Inflammatory macrophage treated with lipopolysaccharide for 1 hour (primary cell): ENCODE measurements at places on chromosomes 5 and 9.
A peak's percentile ranks its signal among the peaks of the same experiment; 100 is the strongest.

DNA sequence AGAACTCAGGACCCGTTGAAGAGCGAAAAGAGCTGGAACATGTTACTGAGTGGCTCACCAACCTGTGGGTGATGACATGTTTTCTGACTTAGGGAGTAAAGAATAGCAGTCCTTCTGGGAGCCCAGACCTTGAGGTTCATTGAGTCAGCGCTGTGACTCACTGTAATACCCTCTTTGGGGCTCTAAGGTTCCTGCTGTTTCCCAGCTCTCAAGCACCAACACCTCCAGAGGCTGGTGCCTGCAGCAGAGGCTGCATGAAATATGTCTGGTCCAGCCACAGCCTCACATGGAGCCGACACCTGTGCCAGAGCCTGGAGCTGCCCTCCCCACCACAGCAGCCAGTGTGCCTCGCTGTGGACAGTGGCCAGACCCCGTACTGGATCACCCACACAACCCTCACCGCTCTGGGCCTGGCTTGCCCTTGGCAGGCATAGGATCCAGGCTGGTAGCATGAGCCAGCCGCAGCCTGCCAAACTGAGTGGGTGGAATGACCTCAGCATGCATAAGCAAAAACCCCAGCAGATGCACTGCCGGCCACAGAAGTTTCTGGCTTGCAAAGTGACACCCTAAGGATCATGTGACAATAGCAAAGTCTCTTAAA, 143.5 kb upstream of the MRPS30 start:
- no peak for DNase-seq

DNA sequence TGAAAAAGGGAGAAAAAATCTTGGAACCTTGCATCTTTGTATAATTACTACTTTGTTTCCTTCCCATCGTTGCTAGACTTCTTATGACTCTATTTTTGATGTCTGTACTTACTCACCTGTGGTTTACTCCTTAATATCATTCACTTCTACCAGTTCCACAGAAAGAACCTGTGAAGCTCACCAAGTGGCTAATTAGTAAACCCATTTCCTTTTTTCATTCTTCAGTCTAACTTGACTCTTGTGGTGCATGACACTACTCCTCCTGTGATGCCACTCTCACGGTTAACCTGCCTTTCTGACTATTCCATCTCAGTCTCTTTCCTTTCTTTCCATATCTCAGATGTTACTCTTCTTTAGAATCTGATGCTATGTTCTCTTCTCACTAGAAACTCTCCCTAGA, 14.6 kb downstream of the RECK start:
- DNase-seq = no peak

DNA sequence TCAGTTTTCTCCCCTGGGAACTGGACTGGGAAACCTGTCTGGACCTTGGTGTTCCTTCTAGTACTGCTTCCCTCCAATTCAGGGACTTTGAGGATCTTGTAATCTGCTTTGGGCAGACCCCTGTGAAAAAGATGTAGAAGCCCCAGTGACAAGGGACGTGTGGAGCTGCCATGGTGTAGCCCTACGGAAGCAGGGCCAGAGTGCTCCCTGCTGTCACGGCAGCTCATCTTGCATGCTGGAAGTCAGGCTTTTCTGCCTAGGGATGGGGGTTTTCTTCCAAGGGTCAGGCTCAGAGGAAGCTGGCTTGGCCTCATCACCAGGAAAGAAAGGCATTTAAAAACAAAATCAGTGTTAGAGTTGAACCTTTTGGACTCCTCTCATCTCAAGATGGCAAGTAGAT, 86.4 kb downstream of the AMBP start:
- no peak for DNase-seq

GRCh38 chr9:71647094-71647591, 121.2 kb downstream of the CEMIP2 start:
- DNase-seq = peak; percentile 88

DNA sequence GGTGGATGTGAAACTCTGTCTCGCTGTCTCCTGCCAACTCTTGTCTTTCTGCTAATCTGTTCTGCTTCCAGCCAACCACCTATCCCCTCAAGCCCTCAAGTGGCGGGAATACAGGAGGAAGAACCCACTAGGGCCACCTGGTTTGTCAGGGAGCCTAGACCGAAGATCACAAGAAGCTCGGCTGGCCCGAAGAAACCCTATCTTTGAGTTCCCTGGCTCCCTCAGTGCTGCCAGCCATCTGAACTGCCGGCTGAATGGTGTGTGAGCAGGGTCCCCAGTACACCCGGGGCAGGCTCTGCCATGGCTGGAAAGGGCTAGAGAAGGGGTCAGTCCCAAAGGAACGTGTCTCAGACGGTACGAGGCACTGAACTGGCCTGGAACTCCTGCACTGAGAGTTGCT, 49.2 kb upstream of the TESK1 start:
- DNase-seq = no peak

DNA sequence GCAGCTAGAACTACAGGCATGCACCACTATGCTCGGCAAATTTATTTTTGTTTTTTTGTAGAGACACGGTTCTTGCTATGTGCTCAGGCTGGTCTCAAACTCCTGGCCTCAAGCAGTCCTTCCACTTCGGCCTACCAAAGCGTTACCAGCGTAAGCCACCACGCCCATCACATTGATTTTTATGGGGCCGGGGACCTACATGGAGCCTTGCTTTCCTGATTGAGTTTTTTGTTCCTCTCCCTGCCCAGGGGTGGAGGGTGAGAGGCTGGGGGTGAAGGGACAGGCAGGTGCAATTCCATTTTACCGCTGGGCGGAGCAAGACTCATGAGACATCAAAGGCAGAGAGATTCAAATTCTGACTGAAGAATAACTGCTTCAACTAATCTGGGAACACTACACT, 1.9 kb downstream of the ALDH1B1 start:
- no peak for DNase-seq

GRCh38 chr9:121055642-121056143, 5.6 kb upstream of the C5 start:
- DNase-seq = no peak

DNA sequence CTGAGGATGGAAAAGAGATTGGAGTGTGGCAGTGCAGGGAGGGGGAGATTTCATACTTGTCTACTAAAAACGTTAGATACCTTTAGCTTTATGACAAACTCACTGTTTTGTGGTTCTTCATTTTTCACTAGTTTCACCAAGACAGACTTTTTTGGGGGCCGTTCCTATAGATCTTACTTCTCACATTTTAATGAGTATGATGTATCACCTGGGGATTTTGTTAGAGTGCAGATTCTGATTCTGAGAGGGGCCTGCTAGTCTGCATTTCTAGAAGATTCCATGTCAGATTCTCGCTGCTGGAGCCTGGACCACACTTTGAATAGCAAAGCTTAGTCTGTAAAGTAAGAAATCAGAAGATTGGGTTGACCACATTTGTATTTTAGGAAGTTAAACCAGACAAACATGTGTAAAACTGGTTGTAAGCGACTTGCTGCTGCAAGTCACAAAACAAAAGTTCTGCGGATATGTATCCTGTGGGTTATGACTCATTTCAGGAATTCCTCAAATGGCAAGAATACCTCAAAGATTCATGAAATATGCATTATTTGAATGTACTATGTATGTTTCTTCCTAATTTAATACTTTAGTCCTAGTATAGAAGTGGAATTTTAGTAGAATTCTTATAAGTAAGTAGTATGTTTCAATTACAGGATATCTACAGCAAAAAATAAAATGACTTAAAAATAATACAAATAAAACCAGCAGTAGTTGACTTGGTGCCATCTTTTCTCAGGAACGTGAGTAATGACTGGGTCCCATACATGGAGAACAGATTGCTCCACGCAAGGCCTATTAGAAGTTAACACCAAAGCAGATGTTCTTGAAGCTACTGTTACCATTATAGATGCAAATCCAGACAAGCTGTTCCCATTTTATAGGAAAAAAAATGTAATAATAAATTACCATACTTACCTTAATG, 27.8 kb downstream of the NFIL3 start:
- DNase-seq = peak; percentile 77

DNA sequence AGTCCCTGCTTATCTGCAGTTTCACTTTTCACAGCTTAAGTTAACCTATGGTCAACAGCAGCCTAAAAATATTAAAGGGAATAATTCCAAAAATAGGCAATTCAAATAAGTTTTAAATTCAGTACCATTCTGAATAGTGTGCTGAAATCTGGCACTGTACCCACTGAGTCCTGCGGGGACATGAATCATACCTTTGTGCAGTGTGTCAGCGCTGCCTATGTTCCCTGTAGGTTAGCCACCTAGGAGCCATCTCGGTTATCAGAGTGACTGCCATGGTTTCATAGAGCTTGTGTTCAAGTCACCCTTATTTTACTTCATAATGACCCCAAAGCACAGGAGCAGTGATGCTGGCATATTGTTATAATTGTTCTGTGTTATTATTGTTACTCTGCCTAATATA, 139.9 kb downstream of the GPBP1 start:
- DNase-seq = no peak

- peak; percentile 29 for DNase-seq
Measured at GRCh38 chr5:131634238-131634637, 791 bp downstream of the RAPGEF6 start.

DNA sequence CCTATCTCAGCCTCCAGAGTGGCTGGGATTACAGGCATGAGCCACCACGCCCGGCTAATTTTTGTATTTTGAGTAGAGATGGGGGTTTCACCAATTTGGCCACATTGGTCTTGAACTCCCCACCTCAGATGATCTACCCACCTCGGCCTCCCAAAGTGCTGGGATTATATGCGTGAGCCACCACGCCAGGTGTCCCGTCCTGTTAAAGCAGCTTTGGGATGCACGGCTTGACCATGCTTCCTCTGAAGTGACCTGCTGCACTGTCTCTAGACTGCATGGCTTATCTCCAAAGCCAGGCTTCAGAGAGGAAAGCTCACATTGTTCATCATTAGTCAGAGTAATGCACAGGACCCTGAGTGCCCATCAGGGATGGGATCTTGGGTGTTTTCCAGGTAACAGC, 45.4 kb downstream of the SEMA4D start:
- no peak for DNase-seq
